ENCODE measurements at places on chromosomes 13 and 19. TPM values are rescaled to one million over a fixed set of nuclear protein-coding genes. Genes with fewer than 3 reads are reported as not detected.

GRCh38 chr13:86737334-86737932 lies 933.7 kb upstream of the SLITRK5 start:
- DNase-seq: no peak
- no peaks in the 10 kb centered on the region for H3K4me1 ChIP-seq
- H3K4me3 ChIP-seq: no peak overlapping the region

- peaks cover 3% of the 10 kb centered on the region for H3K4me1 ChIP-seq
- H3K4me3 ChIP-seq: no peak overlapping the region
- H3K27ac ChIP-seq: no peak overlapping the region
- no peaks in the 10 kb centered on the region for H3K36me3 ChIP-seq
- H3K27me3 ChIP-seq: no peaks in the 10 kb centered on the region
Observed at GRCh38 chr19:14686411-14686810, 3.4 kb upstream of the ZNF333 start.

FCAR gene
- polyA plus RNA-seq: not detected

- no peaks in the 10 kb centered on the region for H3K27me3 ChIP-seq
- no peaks in the 10 kb centered on the region for H3K36me3 ChIP-seq
- H3K27ac ChIP-seq: no peak overlapping the region
- no peak for DNase-seq
- peaks cover 2% of the 10 kb centered on the region for H3K4me1 ChIP-seq
- no peak overlapping the region for H3K4me3 ChIP-seq
Observed at GRCh38 chr19:17846146-17846545, 1.6 kb downstream of the JAK3 start.

TEX101 gene
- not detected for polyA plus RNA-seq

GRCh38 chr13:20696073-20696472 lies 7.4 kb upstream of the IL17D start:
- H3K4me1 ChIP-seq: no peaks in the 10 kb centered on the region
- H3K4me3 ChIP-seq: no peak overlapping the region
- H3K27me3 ChIP-seq: no peaks in the 10 kb centered on the region
- no peak for DNase-seq
- H3K36me3 ChIP-seq: no peaks in the 10 kb centered on the region

GRCh38 chr19:35087393-35087792 lies 28.2 kb upstream of the FXYD3 start:
- no peak for DNase-seq
- H3K36me3 ChIP-seq: no peaks in the 10 kb centered on the region
- no peak overlapping the region for H3K27ac ChIP-seq
- no peaks in the 10 kb centered on the region for H3K27me3 ChIP-seq
- peaks cover 3% of the 10 kb centered on the region for H3K4me1 ChIP-seq

- no peak overlapping the region for H3K4me3 ChIP-seq
- no peaks in the 10 kb centered on the region for H3K36me3 ChIP-seq
- H3K27me3 ChIP-seq: no peaks in the 10 kb centered on the region
- no peaks in the 10 kb centered on the region for H3K4me1 ChIP-seq
Observed at GRCh38 chr19:21460686-21461085, 44.7 kb upstream of the ZNF429 start.

GRCh38 chr19:18388100-18388959 lies 2.4 kb downstream of the GDF15 start:
- H3K27me3 ChIP-seq: peaks cover 2% of the 10 kb centered on the region
- peaks cover 2% of the 10 kb centered on the region for H3K36me3 ChIP-seq
- H3K4me3 ChIP-seq: peak overlapping the region; percentile 69
- DNase-seq: peak; percentile 54

CDX2 gene
- not detected for polyA plus RNA-seq

- H3K27ac ChIP-seq: no peak overlapping the region
- H3K4me3 ChIP-seq: no peak overlapping the region
- H3K36me3 ChIP-seq: peaks cover 8% of the 10 kb centered on the region
- DNase-seq: no peak
- no peaks in the 10 kb centered on the region for H3K27me3 ChIP-seq
Observed at GRCh38 chr19:17240062-17240752, 5.5 kb downstream of the NR2F6 start.

DNA sequence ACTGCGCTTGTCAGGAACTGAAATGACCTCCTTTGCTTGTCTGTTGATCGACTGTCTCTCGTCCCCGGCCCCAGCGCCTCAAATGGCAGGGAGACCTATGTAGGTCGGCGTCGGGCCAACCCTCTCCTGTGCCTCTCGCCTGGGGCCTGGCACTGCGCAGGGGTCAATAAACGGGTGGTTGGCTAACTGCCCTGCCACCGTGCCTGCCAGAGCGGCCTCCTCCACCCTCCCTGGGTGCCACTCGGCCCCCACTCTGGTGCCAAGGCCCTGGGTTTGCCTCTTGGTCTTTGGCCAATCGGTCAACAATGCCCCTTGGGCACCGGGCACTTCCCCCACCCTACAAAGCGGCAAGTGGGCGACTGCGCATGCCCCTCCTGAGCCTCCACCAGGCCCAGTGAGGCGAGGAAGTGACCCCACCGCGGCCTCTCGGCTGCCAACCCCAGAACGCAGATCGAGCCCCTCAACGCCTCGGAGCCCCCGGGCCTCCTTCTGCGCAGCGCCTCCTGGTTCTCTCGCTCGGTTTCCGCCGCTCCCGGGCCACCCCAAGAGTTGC lies 1.1 kb downstream of the KEAP1 start:
- peak overlapping the region; percentile 97 for H3K27ac ChIP-seq
- peak; percentile 37 for DNase-seq
- H3K27me3 ChIP-seq: no peaks in the 10 kb centered on the region

ENOX1 gene
- 3.5 TPM for polyA plus RNA-seq

ZNF441 gene
- 5.4 TPM for polyA plus RNA-seq

DNA sequence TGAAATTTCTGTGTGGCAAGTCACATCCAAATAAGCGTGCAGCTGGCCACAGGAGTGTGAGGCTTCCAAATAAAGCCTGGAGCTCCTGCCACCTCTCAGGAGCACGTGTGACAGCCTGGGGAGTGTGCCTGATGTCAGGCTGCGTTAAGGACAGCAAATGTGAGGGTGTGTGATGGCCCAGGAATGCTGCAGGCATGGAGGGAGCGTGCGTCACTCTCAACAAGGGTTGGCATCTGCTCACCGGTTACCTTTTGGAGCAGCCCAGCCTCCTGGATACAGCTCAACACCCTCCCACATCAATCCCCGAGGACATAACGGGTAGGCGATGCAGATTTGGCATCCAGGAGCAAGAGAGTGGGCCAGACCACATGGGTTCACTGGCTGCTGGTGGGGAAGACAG lies 19.0 kb downstream of the NUMBL start:
- H3K27me3 ChIP-seq: no peaks in the 10 kb centered on the region
- H3K36me3 ChIP-seq: peaks cover 67% of the 10 kb centered on the region
- no peak overlapping the region for H3K4me3 ChIP-seq
- DNase-seq: no peak
- H3K27ac ChIP-seq: no peak overlapping the region
- peaks cover under 1% of the 10 kb centered on the region for H3K4me1 ChIP-seq

TGFB1 gene
- 6.6 TPM for polyA plus RNA-seq

GRCh38 chr13:98622931-98623331 lies 46.0 kb upstream of the STK24 start:
- no peak for DNase-seq
- H3K27ac ChIP-seq: no peak overlapping the region
- H3K4me1 ChIP-seq: no peaks in the 10 kb centered on the region
- H3K36me3 ChIP-seq: no peaks in the 10 kb centered on the region

- H3K4me3 ChIP-seq: no peak overlapping the region
- H3K27ac ChIP-seq: no peak overlapping the region
- no peaks in the 10 kb centered on the region for H3K27me3 ChIP-seq
- no peaks in the 10 kb centered on the region for H3K4me1 ChIP-seq
- no peak for DNase-seq
Observed at GRCh38 chr19:11023710-11024109, 62.9 kb downstream of the SMARCA4 start.

DNA sequence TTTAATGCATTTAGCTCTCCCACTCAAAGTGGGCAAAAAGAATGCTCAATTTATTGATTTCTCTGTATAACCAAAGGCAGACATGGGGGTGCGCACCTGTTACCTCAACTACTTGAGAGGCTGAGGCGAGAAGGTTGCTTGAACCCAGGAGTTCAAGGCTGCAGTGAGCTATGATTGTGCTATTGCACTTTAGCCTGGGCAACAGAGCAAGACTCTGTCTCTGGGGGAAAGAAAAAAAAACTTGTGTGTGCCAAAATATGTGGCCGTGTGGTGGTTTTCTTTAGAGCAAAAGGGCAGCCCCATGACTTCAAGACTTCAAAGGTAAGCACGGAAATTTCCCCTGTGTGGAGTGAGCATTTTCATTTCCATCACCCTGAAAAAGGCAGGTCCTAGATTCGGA lies 81.9 kb downstream of the IPO5 start:
- no peak for DNase-seq
- H3K4me1 ChIP-seq: no peaks in the 10 kb centered on the region
- no peaks in the 10 kb centered on the region for H3K27me3 ChIP-seq
- no peak overlapping the region for H3K4me3 ChIP-seq
- no peaks in the 10 kb centered on the region for H3K36me3 ChIP-seq

DNA sequence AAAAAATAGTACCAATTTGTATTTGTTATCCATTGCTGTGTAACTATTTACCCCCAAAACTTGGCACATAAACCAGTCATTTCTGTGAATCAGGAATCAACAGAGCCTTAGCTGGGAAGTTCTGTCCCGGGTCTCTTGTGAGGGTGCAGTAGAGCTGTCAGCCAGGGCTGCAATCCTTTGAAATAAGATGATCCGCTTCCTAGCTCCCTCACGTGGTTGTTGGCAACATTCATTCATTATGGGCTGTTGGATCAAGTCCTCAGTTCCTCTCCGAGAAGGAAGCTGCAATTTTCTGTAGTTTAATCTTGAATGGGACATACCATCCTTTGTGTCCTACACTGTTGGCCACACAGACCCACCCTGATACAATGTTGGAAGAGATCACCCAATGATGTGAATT lies 277.2 kb downstream of the SUCLA2 start:
- no peak overlapping the region for H3K4me3 ChIP-seq
- DNase-seq: no peak
- H3K4me1 ChIP-seq: no peaks in the 10 kb centered on the region
- no peak overlapping the region for H3K27ac ChIP-seq

RFPL4A gene
- not detected for polyA plus RNA-seq

- H3K4me3 ChIP-seq: no peak overlapping the region
- H3K4me1 ChIP-seq: peaks cover 10% of the 10 kb centered on the region
- no peaks in the 10 kb centered on the region for H3K36me3 ChIP-seq
- no peaks in the 10 kb centered on the region for H3K27me3 ChIP-seq
- H3K27ac ChIP-seq: no peak overlapping the region
Observed at GRCh38 chr13:50425772-50426171, 410.5 kb downstream of the KCNRG start.

GPC5 gene
- not detected for polyA plus RNA-seq

DNA sequence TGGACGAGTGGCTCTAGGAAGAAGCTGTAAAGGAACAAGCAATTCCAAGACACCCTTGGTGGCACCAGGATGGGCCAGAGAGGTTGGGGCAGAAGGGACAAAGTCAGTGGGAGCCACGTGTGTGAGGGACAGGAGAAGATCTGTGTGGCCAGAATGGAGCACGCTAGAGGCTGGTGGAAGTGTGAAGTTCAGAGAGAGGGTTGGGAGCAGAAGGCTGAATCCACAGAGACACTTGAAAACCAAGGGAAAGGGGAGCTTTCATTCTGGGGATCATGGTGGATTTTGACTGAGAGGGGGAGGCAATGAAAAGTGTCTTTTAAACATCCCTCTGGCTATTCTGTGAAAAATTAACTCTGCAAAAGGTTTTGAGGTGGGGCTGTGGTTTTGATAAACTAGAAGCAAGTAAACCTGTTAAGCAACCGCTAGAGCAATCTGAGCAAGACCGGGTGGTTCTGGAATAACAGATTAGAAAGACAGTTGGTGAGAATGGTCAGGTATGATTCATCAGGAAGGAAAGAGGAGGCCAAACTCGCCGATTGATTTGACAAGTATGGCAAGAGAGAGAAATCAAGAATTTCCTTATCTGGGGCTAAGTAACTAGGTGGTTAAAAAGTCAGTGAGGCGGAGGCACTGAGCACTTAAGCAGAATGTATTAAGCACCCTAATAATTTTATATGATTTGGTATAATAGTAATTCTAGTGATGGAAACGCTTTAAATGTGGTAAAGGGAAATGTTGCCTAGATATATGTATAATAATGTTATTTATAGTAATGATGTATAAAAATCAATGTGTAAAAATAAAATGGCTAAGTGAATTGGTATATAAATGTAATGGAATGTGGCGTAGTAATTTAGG lies 140.0 kb downstream of the MYO16 start:
- H3K4me3 ChIP-seq: no peak overlapping the region
- H3K27me3 ChIP-seq: no peaks in the 10 kb centered on the region
- no peak overlapping the region for H3K27ac ChIP-seq
- H3K36me3 ChIP-seq: no peaks in the 10 kb centered on the region

- H3K27ac ChIP-seq: no peak overlapping the region
- peaks cover 10% of the 10 kb centered on the region for H3K36me3 ChIP-seq
- no peak for DNase-seq
- peaks cover 2% of the 10 kb centered on the region for H3K4me1 ChIP-seq
- no peak overlapping the region for H3K4me3 ChIP-seq
Observed at GRCh38 chr13:113955235-113955634, 18.6 kb downstream of the C13orf46 start.

SSBP4 gene
- polyA plus RNA-seq: 16.5 TPM

GRCh38 chr13:99157046-99157445 lies 43.6 kb upstream of the UBAC2 start:
- H3K27me3 ChIP-seq: no peaks in the 10 kb centered on the region
- H3K4me3 ChIP-seq: no peak overlapping the region
- H3K4me1 ChIP-seq: no peaks in the 10 kb centered on the region
- H3K36me3 ChIP-seq: no peaks in the 10 kb centered on the region

TNNI3 gene
- polyA plus RNA-seq: not detected

FFAR2 gene
- polyA plus RNA-seq: not detected

ALG5 gene
- polyA plus RNA-seq: 49.6 TPM

DNA sequence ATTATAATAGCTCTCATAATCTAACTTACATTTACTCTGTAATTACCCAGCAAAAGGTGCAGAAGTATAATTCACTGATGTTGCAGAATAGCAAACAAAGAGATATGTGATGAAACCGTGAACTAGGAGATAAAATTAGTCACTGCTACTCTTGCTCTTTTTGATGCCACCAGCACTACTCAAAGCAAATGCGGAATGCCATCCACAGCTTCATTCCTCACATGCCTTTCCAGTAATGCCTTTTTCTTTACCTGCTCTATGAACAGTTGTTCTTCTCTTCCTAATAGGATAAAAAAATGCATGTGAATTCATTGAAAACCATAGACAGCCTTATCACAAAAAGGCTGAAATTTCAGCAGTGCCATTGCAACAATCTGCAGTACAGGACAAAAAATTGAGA lies 1129.5 kb downstream of the DIAPH3 start:
- H3K27ac ChIP-seq: no peak overlapping the region
- no peaks in the 10 kb centered on the region for H3K36me3 ChIP-seq
- no peak overlapping the region for H3K4me3 ChIP-seq

GRCh38 chr19:19105365-19106055 lies 32.8 kb downstream of the TMEM161A start:
- peaks cover 5% of the 10 kb centered on the region for H3K4me1 ChIP-seq
- peak overlapping the region; percentile 48 for H3K4me3 ChIP-seq
- no peaks in the 10 kb centered on the region for H3K27me3 ChIP-seq
- H3K27ac ChIP-seq: peak overlapping the region; percentile 10
- DNase-seq: peak; percentile 52
